ENCODE measurements at places on chromosomes 12 and 14. TPM values are rescaled to one million over a fixed set of nuclear protein-coding genes. Genes with fewer than 3 reads are reported as not detected.

HNF1A gene
- not detected for total RNA-seq

CAPZA3 gene
- total RNA-seq = not detected

HCAR1 gene
- total RNA-seq = 0.11 TPM

KRT5 gene
- not detected for total RNA-seq

CLEC14A gene
- 28.8 TPM for total RNA-seq

CLEC2D gene
- total RNA-seq = 4.5 TPM

KRT77 gene
- not detected for total RNA-seq

MYF6 gene
- total RNA-seq = not detected

NOP9 gene
- 23.4 TPM for total RNA-seq

KRT3 gene
- not detected for total RNA-seq
